ENCODE measurements at places on chromosomes 6 and 20.
A peak's percentile ranks its signal among the peaks of the same experiment; 100 is the strongest.

- no peak for DNase-seq
These were observed 555.3 kb upstream of the MAP3K7 start for GRCh38 chr6:91142154-91142553.

DNA sequence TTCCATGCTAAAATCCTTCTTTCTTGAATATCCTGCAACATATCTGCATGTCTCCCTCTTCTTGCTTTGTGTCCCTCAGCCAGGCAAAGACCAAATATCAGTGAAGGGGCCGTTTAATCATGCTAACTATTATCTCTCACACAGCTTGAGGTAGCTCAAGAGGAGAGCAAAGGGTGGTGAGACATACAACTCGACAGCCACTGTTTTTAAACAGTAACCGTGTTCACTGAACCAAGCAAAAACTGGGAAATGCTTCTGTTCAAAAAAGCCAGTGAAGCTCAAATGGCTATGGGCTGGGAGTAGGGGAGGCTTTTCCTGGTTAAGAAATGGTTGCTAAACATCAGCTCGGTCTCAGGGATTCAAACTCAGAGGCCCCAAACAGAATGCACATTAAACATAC, 83.4 kb downstream of the MAP7 start:
- DNase-seq: no peak

- no peak for DNase-seq
These were observed 105.7 kb downstream of the EDN1 start for GRCh38 chr6:12395898-12396297.

DNA sequence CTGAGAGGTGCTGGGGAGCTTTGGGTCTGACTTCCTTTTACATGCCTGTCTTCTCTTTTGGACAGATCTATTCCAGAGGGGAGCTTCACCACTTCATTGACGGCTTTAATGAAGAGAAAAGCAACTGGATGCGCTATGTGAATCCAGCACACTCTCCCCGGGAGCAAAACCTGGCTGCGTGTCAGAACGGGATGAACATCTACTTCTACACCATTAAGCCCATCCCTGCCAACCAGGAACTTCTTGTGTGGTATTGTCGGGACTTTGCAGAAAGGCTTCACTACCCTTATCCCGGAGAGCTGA, 13.1 kb downstream of the PRDM1 start:
- no peak for DNase-seq

DNA sequence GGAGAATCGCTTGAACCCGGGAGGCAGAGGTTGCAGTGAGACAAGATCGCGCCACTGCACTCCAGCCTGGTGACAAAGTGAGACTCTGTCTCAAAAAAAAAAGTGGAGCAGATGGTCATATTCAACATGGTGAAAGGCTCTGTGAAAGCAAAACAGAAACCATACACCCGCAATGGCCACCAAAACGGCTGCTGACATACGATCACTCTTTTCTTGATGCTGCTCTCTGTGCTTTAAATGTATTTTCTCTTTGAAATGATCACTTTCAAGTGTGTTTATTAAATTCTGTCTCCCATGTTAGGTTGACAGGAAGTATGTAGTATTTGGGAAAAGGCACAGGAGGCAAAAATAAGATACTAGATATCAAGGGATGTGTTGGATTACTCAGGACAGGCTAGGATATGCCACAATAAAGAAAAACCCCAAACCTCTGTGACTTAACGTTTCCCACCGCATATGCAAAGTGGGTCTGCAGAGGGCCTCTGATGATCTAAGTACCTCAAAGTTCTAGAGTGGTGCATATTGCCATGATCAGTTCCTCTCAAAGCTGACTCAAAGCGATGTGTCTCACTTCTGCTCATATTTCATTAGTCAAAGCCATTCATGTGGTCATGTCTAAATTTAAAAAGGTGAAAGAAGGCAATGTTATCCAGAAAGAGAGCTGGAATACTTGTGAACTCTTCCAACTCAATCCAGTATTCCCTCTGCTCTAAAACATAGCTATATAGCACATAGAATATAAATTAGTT, 155.1 kb upstream of the SOX4 start:
- no peak for DNase-seq

- no peak for DNase-seq
These were observed 461.3 kb downstream of the GJA1 start for GRCh38 chr6:121896771-121897170.

DNA sequence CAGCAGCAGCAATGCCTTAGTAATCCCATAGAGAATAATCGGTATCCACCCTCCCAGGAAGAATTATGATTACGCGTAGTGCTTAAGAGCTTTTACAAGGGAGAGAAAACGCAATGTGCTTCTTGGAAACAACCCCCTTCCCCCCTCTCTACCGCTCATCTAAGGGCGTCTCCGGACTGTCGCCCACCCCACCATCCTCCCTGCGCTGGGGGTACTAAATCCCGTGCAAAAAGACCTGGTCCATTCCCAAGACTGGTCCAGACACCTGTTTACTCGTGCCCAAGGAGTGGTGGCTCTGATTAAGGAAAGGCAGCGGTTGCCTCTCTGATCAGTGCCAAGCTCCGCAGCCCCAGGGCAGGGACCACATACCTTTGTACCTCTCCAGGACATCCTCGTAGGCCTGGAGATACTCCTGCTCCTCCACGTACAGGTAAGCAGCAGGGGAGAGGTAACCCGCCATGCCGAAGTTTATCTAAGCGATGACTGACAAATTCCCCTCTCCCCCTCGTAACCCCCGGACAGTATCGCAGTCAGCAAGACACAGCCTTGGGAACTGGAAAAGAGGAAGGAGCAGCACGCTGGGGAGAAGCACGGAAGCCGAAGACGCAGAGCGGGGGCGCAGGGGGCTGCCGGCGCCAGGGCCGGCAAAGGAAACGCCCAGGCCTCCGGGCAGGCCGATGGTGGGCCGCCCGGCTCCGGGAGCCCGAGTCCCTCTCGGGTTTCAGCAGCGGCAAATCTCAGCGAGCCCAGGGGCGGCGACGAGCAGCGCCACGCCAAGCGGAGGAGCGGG, 112.0 kb upstream of the BEND6 start:
- peak; percentile 5 for DNase-seq

DNA sequence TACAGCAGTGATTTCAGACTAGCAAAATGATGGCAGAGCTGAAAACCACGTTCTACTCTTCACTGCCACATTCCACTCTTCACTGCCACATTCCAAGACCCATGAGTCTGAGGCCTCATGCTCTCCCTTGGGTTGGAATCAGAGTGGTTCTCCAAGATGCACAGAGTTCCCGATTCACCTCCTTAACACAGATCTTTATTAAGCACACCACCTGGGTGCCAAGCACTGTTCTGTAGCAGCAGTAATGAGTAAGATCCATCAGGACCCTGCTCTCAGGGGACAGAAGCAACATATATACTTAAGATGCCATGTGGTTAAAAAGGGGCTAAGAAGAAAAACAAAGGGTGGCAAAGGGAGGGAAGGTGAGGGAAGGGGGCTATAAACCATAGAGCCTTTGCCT, 26.9 kb downstream of the TSHZ2 start:
- DNase-seq: no peak

GRCh38 chr6:160798625-160799024, 96.6 kb downstream of the PLG start:
- DNase-seq: no peak

DNA sequence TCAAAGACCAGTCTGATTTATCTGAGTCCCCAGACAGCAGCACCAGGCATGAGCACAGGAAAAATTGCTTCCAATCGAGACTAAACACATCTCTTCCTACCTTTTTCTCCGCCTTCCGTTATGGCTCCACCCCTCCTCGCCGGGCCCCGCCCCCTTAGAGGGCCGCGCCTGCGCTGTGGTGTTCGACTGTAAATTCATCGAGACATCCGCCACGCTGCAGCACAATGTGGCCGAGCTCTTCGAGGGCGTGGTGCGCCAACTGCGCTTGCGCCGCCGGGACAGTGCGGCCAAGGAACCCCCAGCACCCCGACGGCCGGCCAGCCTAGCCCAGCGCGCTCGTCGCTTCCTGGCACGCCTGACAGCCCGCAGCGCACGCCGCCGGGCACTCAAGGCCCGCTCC, 8.9 kb downstream of the REM1 start:
- peak; percentile 19 for DNase-seq

DNA sequence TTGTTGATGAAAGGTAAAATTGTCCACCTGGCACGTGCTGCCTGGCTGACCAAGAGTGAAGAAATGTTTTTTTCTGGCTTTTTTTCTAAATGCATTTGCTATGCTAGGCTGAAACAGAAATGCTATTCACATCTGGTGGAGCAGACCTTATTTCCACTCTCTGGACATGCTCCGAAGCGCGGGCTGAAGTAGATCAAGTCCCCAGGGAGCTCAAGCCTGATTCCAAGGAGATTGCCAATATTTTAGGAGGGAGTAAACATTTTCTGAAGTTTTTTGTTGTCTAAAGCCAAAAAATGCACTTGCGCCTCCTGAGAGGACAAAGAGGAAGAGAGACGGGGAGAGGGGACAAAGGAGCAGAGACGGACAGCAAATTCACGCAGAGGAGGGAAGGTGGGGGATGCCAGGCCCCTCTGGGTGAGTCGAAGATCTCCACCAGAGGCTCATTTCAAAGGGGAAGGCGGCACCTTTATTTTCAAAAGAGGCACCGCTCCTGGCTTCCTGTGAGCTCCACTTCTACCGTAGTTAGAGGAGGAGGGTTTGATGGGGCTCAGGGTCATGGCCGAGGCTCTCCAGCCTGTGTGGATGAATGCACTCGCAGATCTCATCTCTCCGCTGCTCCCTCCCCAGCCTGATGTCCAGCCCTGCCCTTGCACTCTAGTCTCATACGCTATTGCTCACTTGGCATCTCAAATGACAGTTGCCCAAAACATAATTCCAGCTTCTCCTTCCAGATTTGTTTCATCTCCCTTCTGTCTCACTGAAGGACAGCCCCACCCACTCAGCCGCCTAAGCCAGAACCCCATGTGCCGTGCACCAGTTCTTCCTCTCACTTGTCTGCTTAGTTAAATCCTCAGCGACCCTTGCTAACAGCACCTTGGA, 23.1 kb upstream of the SMOC2 start:
- no peak for DNase-seq

DNA sequence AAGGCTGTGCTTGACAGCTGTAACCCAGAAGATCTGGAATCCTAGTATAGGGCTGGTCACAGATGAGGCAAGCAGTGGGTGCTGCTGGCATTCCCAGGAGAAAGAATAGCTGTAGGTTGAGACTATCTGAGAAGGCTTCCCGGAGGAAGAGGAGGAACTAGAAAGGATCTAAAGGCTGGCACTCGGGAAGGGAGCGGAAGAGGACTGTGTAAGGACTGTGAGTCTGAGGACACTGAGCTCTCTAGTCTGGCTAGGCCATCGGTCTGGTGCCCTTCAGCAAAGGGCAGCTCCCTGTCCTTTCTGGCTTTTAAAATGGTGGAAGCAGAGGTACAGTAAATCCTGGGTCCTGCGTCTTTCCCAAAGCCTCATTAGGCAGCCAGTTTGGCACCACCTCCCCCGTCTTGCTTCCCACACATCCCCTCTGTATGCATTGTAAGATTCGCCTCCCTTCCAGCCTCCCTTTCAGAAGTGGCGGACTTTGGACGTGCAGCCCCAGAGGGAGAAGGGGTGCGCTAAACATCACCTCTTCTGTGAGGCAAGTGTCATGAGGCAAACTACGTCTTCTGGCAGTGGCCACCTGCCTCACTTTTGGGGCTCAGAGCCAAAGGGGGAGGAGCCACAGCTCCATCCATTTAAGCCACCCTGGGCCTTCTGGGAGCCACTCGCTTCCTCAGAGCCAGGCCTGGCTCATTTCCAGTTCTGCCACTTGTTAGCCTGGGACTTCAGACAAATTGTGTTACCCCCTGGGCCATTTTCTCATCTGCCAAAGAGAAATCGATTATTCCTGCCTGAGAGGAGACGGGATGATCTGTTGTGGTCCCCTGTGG, 8.6 kb downstream of the SNPH start:
- no peak for DNase-seq

DNA sequence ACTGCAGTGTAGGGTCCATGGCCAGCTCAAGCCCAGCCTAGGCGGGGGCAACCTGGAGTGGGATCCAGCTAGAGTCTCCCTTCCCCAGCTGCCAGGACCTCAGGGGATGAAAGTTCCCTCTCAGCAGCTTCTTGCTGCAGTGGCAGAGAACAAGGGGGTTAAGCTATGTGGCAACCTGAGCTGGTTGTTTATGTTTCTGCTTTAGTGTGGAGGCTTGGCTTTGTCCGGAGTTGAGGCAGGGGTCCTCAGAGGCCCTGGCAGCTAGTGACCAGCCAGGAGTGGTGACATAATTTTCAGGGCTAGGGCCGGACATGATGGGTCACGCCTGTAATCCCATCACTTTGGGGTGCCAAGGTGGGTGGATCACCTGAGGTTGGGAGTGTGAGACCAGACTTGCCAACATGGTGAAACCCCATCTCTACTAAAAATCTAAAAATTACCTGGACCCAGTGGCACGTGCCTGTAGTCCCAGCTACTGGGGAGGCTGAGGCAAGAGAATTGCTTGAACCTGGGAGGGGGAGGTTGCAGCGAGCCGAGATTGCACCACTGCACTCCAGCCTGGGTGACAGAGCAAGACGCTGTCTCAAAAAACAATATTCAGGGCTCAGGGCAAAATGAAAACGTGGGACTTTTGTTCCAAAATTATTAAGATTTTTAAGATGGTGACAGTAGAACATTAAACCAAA, 8.5 kb upstream of the PCIF1 start:
- no peak for DNase-seq

GRCh38 chr6:142850679-142851423, 94.1 kb downstream of the HIVEP2 start:
- no peak for DNase-seq

Data from stimulated activated CD4-positive, alpha-beta T cell treated with anti-CD3 and anti-CD28 coated beads, Interleukin-4, amount 100 ng/mL, for 1 hour (primary cell).